Activated T-helper 1 cell treated with Interleukin-2 at 50 U/mL for 16 hours (primary cell): ENCODE measurements at places on chromosomes 12 and 14.

DNA sequence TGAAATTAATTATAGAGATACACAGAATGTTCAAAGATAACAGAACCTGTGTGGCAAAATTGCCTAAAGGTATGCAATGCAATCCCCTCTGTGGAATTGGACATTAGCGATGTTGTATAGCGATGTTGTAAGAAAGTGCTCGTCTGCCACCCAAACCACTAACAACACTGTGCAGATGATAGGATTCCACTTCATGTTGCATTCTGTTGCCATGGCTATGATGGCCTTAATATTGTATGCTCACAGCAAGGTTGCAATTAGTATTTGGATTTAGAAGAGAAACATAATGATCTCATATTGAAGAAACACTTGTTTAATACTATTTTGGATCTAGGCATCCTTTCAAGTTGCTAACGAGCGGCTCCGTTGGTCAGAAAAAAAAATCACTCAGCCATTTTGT is 260.3 kb downstream of the BCAT1 start:
- DNase-seq, result no peak

GRCh38 chr14:66143387-66144112 is 342.6 kb upstream of the CCDC196 start:
- DNase-seq, result no peak

DNA sequence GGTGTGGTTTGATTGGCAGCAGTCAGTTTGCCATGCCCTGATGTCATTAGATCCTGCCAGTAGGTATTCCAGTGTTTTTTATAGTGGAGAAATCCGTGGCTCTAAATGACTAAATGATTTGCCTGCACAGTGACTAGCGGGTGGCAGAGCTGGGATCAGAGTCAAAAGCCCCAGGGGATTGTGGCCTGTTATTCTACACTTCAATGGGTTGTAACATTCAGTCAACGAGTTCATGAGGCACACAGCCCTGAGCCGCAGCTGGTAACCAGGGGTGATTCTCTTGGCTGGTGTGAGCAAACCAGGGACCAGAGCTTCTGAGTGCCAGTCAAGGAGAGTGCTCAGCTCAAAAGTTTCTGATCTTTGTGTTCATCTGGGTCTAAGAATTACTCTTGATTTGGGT is 1.8 kb downstream of the MYH6 start:
- no peak for DNase-seq

DNA sequence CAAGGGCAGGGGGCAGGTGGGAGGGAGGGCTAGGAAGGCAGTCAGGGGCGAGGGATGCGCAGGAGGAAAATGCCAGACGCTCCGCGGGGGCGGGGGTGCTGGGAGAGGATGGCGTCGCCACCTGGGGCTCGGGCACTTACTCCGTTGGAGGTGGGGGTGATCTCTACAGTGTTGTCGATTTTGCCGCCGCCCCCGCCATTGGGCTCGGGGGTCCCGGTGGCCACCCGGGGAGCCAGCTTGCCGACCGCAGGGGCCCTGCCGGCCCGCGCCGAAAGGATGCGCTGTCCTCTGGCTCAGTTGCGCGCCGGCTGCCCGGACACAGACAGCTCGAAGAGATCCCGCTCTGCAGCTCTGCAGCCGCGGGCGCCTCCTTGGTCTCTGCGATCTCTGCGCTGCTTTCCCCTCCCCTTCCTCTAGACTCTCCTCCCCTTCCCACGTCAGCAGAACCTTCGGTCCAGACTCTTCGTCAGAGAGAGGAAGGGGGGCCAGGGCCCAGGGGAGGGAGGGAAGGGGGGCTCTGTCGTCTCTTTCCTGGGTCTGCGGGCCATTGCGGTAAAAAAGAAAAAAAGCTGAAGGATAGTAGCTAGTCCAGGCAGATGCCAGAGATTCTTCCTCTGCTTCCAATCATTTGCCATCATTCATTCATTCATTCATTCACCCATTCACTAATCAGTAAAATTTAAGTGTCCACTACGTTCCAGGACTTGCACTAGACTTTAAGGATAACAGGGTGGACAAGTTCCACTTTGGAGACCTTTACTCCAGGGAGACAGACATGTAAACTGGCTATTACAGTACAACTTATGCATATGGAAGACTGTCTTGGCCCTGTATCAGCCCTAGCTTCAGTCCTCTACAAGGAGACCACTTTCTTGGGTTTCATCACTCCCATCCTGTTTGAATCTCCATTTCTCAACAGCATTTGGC is at the start of gene SLC22A17:
Gene SLC22A17, minus strand, starts transcription at position 382 of the 927 bp plus-strand sequence.
- peak; percentile 26 for DNase-seq

- no peak for DNase-seq
Observed at GRCh38 chr12:47188576-47189441, 109.0 kb upstream of the AMIGO2 start.

GRCh38 chr12:108730365-108731104 is 783 bp downstream of the CORO1C start:
- peak; percentile 5 for DNase-seq

DNA sequence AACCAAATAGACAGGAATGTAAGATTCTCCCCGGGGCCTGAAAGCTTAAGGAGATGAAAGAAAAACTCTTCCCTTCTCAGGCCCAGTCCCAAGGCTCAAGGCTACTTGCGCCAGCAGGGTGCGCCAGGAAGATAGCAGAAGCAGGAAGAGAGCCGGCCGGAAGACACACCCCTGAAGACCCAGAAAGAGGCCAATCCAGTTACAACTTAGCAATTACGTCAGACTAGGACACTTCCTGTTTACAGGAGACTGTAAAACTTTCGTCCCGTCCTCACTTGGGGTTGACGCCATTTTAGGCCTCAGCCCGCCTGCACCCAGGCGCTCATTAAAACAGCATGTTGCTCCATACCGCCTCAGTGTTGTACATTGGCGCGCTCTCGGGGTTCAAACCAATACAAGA is 9.4 kb downstream of the COX16 start:
- DNase-seq, result no peak

DNA sequence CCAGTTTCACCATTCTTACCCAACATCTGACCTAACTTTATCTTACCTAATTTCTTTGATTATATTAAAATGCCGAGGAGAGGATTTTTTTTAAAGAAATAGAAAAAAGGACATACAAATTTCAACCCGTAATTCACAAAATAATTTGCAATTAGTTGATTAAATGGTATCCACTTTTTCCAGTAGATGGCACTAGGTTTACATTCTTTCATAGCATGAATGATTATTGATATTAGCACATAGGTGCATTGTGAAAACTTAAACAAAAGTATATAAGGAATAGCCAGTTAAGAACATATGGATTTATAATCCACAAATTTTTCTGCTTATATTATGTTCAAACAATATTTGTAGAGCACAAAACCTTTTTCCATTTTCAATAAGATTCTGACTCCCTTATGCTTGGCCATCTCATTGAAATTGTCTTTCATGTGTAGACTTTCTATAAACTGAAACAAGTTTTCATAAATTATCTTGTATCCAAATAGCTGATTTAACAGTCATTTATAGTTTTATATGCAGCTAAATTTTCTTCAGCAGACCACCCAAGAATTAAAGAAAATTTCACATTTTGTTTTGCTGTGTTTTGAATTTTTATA is 35.3 kb downstream of the MSRB3 start:
- DNase-seq, result no peak

- peak; percentile 82 for DNase-seq
Observed at GRCh38 chr12:100266585-100266834, 369 bp downstream of the DEPDC4 start.

GRCh38 chr14:103692159-103692558 is 23.1 kb downstream of the XRCC3 start:
- DNase-seq, result no peak
